Stimulated activated CD8-positive, alpha-beta memory T cell treated with anti-CD3 and anti-CD28 coated beads, Interleukin-7, amount 100 ng/mL, for 24 hours (primary cell): ENCODE measurements at places on chromosomes 4 and X.

- DNase-seq, result no peak
Measured at GRCh38 chr4:3034231-3034630, 40.1 kb downstream of the HTT-AS start.

DNA sequence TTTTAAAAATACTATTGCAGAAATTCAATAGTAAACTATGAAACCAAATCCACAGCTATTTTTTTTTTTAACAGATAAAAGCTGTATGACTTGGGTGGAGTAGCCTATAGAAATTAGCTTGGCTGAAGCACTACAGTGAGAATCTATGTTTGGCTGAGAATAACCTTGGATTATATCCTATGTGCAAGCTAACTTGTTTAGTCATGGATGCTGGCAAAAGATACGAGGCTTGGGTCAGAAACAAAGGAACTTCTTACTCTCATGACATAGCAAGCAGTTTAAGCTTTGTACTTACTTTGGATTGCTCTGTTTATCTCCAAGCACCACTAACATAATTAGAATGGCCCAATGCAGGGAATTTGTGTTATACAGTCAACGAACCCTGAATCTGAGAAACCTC, 119.2 kb upstream of the GRID2 start:
- DNase-seq, result no peak

GRCh38 chrX:132710656-132711155, 221.9 kb upstream of the MBNL3 start:
- DNase-seq, result no peak

DNA sequence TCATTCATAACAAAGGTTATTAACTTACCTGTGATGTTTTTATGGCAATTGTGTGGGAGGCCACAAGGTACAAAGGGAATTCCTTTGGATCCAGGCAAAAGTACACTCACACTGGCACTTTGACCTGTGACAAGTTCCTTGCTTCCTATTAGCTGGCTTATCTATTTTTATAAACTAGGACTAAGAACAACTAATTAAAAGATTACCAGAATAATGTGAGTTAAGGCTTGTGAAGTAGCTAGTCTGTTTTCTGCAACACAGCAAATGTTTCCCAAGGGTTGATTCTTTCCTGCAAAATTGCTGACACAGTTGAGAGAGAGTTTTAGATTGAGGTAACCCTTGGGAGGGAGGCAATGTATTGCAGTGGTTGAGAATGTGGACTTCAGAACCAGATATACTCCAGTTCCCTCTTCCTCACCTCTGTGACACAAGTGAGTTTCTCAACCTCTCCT, 107.9 kb downstream of the CPEB2 start:
- no peak for DNase-seq

GRCh38 chr4:86717651-86718050, 123.5 kb downstream of the PTPN13 start:
- no peak for DNase-seq
